ENCODE measurements at places on chromosomes 2 and 18.
A peak's percentile ranks its signal among the peaks of the same experiment; 100 is the strongest.

DNA sequence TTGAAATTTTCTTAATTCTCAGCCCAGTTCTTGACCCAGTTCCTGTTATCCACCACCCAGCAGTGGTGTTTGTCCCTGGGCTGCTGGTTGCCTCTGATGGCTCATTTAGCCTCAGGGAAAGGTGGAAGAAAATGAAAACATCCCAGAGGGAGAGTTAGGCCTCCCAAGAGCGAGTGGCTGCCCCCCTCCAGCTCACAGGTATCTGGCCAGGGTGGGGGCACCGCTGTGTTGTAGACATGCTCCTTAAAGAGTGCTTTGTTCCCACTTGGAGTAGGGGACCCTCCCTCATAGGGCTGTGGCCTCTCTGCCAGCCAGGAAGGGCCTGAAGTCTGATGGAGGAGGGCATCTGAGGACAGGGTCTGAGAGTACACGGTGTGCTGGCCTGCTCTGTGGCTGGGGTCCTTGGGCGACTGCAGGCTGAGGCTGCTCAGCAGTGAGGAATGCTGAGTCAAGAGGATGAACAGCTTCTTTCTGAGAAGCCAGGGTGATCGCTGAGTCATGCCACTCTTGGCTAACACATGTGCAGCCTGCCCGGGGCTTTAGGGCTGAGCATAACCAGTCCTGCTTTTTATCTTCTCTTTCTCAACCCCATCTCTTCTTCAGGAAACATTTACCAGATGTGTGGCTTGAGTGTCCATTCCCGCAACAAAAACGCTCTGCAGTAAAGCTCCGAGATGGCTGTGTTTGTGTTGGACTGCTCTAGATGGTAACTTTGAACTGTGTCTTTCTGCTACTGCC lies 72.3 kb downstream of the IL1R2 start:
- DNase-seq, result peak; percentile 78

GRCh38 chr18:78896111-78896905 lies 83.3 kb upstream of the SALL3 start:
- no peak for DNase-seq

- DNase-seq, result no peak
Observed at GRCh38 chr2:172772633-172773032, 37.0 kb downstream of the RAPGEF4 start.

- DNase-seq, result no peak
Observed at GRCh38 chr2:153417077-153417476, 61.5 kb downstream of the RPRM start.

DNA sequence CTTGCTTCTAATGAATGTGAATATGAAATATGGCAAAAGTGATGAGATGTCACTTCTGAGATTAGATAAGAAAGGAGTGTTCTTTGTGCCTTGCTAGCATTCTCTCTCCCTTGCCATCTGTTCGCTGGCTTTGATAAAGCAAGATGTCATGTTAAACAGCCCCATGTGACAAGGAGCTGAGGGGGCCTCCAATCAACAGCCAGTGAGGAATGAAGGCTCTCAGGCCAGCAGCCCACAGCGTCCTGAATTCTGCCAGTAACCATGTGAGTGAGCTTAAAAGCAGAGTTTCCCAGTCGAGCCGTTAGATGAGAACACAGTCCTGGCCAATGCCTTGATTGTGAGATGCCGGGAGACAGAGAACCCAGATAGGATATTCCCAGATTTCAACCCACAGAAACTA lies 198.8 kb downstream of the IRS1 start:
- no peak for DNase-seq
